ENCODE measurements at places on chromosomes 2 and 18. TPM values are rescaled to one million over a fixed set of nuclear protein-coding genes. Genes with fewer than 3 reads are reported as not detected.

The KANSL1L gene
- total RNA-seq: 15.3 TPM

The CNGA3 gene
- 0.48 TPM for total RNA-seq

The EVX2 gene
- not detected for total RNA-seq

The UGT1A10 gene
- 45.0 TPM for total RNA-seq

The VWA3B gene
- total RNA-seq: not detected

The SLC4A5 gene
- 2.3 TPM for total RNA-seq

The ANO7 gene
- not detected for total RNA-seq

The TSN gene
- total RNA-seq: 27.0 TPM

The NEU2 gene
- not detected for total RNA-seq

The FSHR gene
- total RNA-seq: not detected

The CAPN13 gene
- 0.18 TPM for total RNA-seq

The MDH1B gene
- 0.85 TPM for total RNA-seq

The UGT1A6 gene
- total RNA-seq: 58.4 TPM

The GLI2 gene
- total RNA-seq: 1.3 TPM

The DAW1 gene
- not detected for total RNA-seq

The HMSD gene
- total RNA-seq: not detected

The CLK1 gene
- total RNA-seq: 161 TPM

The COL6A3 gene
- total RNA-seq: 30.3 TPM

The ITGAV gene
- total RNA-seq: 50.2 TPM

The ARHGEF33 gene
- 0.49 TPM for total RNA-seq

The REG3A gene
- not detected for total RNA-seq

The GKN1 gene
- total RNA-seq: not detected

The ALK gene
- total RNA-seq: 0.19 TPM

The DLGAP1 gene
- total RNA-seq: 0.95 TPM

The IL1B gene
- total RNA-seq: 1.7 TPM

The PRKAG3 gene
- not detected for total RNA-seq

The TUBB8B gene
- total RNA-seq: not detected

The NAT8 gene
- not detected for total RNA-seq

The MRO gene
- 1.7 TPM for total RNA-seq

The MOCOS gene
- total RNA-seq: 11.8 TPM

The TYW5 gene
- 8.2 TPM for total RNA-seq

The CHRNA1 gene
- total RNA-seq: not detected

The SLC19A3 gene
- total RNA-seq: 0.53 TPM

The HDAC4 gene
- 25.3 TPM for total RNA-seq

The KHK gene
- 1.3 TPM for total RNA-seq

The FAM237A gene
- total RNA-seq: not detected

The OSBPL1A gene
- total RNA-seq: 10.0 TPM

The PLGLB1 gene
- 0.57 TPM for total RNA-seq

The CABYR gene
- 0.95 TPM for total RNA-seq

The FEV gene
- not detected for total RNA-seq

The TFPI gene
- total RNA-seq: 37.0 TPM

The ADCY3 gene
- total RNA-seq: 48.3 TPM

The DSG4 gene
- total RNA-seq: not detected

The DUSP19 gene
- 0.70 TPM for total RNA-seq

The TMEM198 gene
- total RNA-seq: 0.79 TPM

The MIB1 gene
- 23.9 TPM for total RNA-seq

The KCMF1 gene
- total RNA-seq: 35.6 TPM

The BOLL gene
- total RNA-seq: not detected

The LAMA1 gene
- total RNA-seq: 1.8 TPM

The KCNG2 gene
- not detected for total RNA-seq

The CRYGB gene
- not detected for total RNA-seq
